Left ventricle myocardium superior (tissue), 1 donor: ENCODE measurements at places on chromosomes 5 and 9. TPM values are rescaled to one million over a fixed set of nuclear protein-coding genes. Genes with fewer than 3 reads are reported as not detected.

GGTA1 gene
- total RNA-seq: 28.3 TPM

ANKDD1B gene
- 0.25 TPM for total RNA-seq

PCDHGA1 gene
- total RNA-seq: 3.0 TPM

PCDHA8 gene
- not detected for total RNA-seq

EIF4E1B gene
- not detected for total RNA-seq

PPP1R26 gene
- 23.3 TPM for total RNA-seq

CTSV gene
- total RNA-seq: 0.27 TPM

SOHLH1 gene
- not detected for total RNA-seq

PCDHGA8 gene
- 9.1 TPM for total RNA-seq

PAEP gene
- total RNA-seq: not detected

PAX5 gene
- total RNA-seq: not detected

PROB1 gene
- 56.5 TPM for total RNA-seq

SEC24A gene
- 6.8 TPM for total RNA-seq

KCNV2 gene
- not detected for total RNA-seq

PLAA gene
- total RNA-seq: 33.8 TPM

KLHL3 gene
- 24.5 TPM for total RNA-seq

KIF27 gene
- 4.5 TPM for total RNA-seq

ZDHHC11B gene
- 20.0 TPM for total RNA-seq

NUTM2G gene
- not detected for total RNA-seq

LECT2 gene
- not detected for total RNA-seq

SIT1 gene
- 0.32 TPM for total RNA-seq

STPG3 gene
- total RNA-seq: 0.69 TPM
